ENCODE measurements at places on chromosomes 6 and 20.

DNA sequence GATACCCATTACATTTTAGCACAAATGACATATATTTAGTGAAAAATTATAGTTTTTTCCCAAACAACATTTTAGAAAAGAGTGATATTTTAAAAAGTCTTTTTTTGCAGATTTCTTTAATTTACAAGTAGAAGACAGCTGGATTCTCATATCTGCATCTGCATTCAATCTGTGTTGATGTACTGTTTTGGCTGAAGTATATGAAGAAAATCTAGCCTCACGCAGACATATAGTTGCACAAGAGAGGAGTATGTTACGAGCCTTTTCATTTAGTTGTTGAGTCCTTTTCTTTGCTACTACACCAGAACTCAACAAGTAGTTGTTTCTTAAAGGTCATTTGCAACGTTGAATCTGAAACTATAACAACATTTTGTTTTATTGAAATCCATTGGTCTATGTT is 314.3 kb upstream of the SUPT3H start:
- DNase-seq = no peak

DNA sequence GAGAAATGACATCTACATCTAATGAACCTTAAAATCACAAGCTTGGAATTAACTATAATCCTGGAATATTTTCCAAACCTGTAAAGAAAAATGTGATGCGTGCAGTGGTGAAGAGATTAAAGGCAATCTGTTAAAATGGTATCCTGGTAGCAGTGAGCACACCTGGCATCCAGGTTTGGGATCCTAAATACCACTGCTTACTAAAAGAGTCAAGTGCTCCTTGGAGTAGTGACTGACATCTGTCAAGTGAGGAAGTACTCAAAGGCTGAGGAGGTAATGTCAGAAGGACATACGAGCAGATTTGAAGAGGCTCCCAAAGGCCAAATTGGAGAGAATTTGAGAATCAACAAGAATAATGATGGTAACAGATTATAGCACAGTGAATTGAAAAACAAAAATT is 32.8 kb downstream of the PCMT1 start:
- DNase-seq = no peak

DNA sequence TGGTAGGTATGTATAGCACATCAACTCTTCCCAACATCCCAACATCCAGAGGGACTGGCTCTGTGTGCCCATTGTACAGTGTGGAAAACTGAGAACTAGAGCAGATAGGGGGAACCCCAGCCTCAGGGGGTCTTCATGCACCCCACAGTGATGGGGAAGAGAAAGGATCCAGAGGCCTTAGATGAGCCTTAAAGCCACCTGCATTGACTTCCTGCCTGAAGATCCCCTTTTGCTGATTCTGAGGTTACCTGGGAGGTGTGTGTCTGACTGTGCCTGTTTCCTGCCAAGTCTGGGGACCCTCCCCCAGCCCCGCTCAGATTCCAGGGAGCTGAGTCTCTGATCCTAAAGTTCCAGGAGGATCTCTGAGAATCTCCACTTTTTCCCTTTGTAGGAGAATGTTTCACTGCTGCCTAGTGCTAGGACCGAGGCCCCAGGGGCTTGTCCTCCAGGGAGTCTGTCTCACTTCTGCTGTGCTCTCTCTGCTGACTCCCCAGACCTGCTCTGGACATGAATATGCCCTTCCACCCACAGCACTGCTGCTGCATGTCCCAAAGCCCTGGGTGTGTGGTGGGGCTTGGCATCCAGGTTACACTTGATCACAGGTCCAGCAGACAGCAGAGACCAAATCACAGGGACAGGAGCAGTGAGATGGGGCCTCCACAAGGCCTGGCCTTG is 12.8 kb upstream of the PGC start:
- no peak for DNase-seq

DNA sequence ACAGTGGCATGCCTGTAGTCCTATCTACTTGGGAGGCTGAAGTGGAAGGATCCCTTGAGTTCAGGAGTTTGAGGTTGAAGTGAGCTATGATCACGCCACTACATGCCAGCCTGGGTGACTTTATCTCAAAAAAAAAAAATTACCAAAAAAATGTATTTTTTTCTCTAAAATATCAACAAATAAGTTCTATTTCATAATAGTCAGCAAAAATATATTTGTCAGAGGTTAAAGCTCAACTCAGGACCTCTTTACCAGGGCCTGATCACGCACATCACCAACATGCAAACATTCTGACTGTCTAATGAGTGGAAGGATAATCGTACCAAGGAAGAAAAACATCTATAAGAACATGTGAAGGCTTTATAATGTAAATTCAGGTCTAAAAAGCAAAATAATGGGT is 387.0 kb downstream of the SYNE1 start:
- DNase-seq = no peak

DNA sequence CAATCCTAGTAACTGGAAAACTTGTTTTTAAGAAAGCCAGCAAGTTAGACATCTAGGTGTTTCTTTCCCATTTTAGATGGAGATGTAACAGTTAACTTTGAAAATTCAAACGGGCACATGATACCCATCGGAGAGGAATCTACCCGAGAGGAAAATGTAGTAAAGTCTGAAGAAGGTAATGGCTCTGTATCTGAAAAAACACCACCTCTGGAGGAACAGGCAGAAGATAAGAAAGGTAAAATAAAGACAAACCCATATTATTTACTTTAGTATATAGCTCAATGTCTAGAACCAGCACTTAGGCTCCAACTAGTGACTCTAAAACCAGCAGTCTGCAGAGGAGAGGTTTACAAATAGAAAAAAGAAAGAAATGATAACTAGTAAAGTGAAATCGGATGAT is 75.9 kb downstream of the PHACTR2 start:
- DNase-seq = no peak

GRCh38 chr6:45608252-45608913 is 230.6 kb upstream of the SUPT3H start:
- DNase-seq = no peak

DNA sequence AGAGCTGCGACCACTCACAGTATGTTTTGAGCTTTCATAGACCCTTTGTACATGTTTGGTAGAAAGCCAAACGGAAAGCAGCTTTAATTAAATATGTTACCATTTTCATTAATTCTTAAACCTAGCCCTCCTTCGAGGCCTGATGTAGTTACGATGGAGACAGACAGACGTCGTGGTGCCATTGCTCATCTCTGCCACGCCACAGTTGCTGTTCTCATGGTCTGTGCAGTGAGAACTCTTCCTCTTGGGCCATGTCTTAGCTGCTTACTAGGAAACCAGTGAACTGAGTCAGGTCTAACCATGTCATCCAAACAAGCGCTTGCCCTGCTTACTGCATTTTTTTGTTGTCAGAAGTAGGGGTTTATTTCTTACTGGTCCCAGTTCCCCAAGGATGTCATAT is 62.8 kb downstream of the SNX9 start:
- DNase-seq = no peak

All from activated naive CD4-positive, alpha-beta T cell treated with anti-CD3 and anti-CD28 coated beads, Interleukin-2, amount 50 U/mL, for 72 hours (primary cell).